ENCODE measurements at places on chromosomes 3 and 15. TPM values are rescaled to one million over a fixed set of nuclear protein-coding genes. Genes with fewer than 3 reads are reported as not detected.

Gene ALDH1A2
- total RNA-seq, result 0.55 TPM

Gene CLEC3B
- 24.0 TPM for total RNA-seq

Gene C2CD4A
- total RNA-seq, result 0.28 TPM

Gene CCR9
- total RNA-seq, result not detected

Gene MOBP
- total RNA-seq, result 1.4 TPM

All from mucosa of descending colon (tissue), 3 donors.